ENCODE measurements at places on chromosomes 12 and 14.
A peak's percentile ranks its signal among the peaks of the same experiment; 100 is the strongest.

DNA sequence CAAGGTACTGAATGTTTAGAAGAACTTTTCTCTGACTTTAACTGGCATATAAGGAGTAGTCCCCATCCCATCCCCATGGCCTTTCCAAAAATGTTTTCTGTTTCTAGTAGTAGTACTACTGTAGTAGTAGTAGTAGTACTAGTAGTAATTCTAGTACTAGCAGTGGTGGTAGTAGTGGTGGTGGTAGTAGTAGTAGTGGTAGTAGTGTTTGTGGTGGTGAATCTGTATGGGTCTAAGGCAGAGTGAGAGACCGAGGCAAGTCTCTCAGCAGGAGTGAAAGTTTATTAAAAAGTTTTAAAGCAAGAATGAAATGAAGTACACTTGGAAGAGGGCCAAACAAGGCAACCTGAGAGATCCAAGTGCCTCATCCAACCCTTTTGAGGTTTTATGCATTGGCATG lies 58.6 kb downstream of the FOXN4 start:
- no peak for DNase-seq

DNA sequence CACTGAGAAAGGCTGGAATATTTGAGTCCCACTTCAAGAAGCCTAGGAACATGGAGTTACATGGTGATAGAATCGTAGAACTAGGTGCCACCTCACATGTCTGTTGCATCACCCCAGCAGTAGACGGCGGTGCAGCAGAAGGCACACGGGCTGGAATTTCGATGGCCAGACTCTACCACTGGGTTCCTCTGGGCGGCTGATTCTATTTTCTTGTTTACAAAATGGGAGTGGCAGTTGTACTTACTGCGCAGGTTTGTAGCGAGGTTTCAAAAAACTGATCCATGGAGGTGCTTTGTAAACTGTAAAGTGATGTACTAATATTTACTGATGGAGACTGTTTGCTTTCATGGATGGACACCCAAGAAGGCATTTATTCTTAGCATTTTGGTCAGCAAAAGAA lies 45.7 kb downstream of the WDR20 start:
- DNase-seq, result no peak

DNA sequence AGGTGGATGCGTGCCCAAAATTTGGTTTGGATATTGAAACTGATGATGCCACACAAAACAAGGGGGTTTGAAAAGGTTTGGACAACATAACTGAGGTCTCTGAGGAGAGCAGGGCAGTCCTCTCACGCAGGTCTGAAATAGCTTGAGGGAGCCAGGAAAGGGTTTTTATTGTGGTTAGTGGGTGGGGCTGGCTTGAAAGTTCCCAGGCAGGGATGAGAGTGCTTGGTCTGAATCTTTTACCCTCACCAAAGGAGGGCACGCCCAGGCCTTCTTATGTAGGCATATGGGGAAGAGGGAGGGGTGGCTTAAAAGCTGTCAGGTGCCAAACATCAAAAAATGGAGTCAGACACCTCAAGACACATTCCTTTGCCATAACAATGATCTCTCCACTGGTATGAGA lies 493.1 kb upstream of the CCDC196 start:
- no peak for DNase-seq

- DNase-seq, result no peak
These were observed 1113.2 kb upstream of the ATXN7L3B start for GRCh38 chr12:73424484-73424883.

DNA sequence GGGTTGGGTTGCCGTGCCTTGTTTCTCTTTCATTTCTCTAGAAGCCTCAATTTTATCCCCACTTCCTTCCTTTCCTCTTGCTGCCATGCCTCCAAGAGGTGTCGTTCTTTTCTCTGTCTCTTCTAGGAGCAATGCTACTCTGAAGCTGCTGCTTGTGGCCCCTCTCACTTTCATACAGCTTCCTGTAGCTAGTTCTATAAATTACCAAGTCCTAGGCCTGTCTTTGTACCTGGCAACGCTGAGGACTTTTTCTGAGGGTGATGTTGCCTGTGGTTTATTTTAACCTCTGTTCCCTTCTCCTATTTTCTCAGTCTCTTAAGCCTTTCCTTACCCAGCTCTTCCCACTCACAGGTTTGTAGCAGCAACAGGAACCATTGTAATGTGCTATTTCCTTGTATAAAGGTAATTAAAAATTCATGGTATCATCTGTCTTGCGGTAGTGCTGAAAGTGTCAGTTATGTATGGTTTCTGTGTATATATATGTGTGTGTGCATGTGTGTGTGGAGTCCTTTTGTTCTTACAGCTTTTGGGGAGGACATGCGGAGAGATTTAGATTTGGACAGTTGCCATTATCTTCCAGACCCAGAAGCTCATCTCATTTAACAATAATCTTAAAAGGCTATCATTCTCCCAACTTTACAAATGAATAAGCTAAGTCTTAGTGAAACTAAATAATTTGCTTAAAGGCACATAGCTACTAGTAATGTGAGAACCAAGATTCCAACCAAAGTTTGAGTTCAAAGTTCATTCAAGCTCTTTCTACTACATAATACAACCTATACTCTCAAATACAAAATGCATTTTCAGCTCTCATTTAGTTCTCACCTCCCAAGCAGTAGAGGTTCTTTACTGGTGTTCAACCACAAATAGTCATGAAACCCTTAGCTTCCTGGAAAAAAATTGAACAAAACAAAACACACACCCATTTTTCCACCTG lies 43.8 kb downstream of the DDHD1 start:
- peak; percentile 67 for DNase-seq

GRCh38 chr14:85531141-85531586 lies 1.2 kb downstream of the FLRT2 start:
- DNase-seq, result no peak

GRCh38 chr12:103855036-103855712 lies 14.1 kb upstream of the NT5DC3 start:
- DNase-seq, result no peak
